ENCODE measurements at places on chromosomes 5 and 9.

- no peak for DNase-seq
Measured at GRCh38 chr9:72540348-72540873, 19.0 kb downstream of the TMC1 start.

DNA sequence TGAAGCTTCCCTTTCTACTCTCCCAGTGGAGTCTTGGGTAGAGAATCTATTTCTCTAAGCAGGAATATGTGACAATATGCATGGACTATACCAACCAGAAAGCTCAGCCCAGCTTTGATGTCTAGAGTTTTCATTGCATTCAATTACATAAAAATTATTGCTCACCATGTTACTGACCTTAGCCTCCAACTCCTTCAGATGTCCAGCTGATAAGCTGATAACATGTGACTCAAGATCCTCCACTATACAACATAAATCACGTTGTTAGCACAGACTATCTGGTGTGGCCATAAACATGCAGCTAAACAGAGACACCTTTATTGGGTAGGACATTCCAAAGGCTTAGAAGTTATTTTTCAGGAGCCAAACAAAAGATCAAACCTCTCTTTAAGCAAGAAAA lies 1168.2 kb downstream of the CDH12 start:
- DNase-seq: no peak

- DNase-seq: no peak
Measured at GRCh38 chr9:17752021-17752420, 173.2 kb downstream of the SH3GL2 start.

DNA sequence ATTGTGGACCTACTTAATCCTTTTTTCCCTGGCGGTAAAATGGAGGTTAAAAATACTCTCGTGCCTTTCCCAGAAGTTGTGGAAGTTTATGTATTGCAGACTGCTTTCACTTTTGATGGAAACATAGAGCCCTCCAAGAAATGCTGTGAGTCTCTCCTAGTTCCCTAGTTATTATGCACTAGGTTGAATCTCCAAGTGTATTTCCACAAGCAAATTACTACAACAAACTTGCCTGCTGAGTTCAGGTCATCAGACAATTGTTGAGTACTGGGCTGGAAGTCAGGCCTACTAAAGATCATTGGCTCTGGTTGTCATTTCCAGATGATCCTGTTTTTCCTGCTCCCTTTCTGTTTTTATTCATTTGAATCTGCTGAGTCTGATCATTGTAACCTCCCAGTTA lies 104.1 kb downstream of the CD180 start:
- no peak for DNase-seq

GRCh38 chr9:130576176-130576575 lies 3.2 kb upstream of the FUBP3 start:
- DNase-seq: no peak

- DNase-seq: peak; percentile 73
Measured at GRCh38 chr9:69946800-69947437, 96.7 kb upstream of the MAMDC2 start.

- no peak for DNase-seq
Measured at GRCh38 chr5:106843812-106844416, 826.8 kb downstream of the EFNA5 start.

All from AML-193 (cell line).